ENCODE measurements at places on chromosomes 6 and 20.

- no peak for DNase-seq
Measured at GRCh38 chr6:52141596-52141995, 44.6 kb upstream of the IL17A start.

- no peak for DNase-seq
Measured at GRCh38 chr6:167501831-167502385, 177.0 kb downstream of the TTLL2 start.

DNA sequence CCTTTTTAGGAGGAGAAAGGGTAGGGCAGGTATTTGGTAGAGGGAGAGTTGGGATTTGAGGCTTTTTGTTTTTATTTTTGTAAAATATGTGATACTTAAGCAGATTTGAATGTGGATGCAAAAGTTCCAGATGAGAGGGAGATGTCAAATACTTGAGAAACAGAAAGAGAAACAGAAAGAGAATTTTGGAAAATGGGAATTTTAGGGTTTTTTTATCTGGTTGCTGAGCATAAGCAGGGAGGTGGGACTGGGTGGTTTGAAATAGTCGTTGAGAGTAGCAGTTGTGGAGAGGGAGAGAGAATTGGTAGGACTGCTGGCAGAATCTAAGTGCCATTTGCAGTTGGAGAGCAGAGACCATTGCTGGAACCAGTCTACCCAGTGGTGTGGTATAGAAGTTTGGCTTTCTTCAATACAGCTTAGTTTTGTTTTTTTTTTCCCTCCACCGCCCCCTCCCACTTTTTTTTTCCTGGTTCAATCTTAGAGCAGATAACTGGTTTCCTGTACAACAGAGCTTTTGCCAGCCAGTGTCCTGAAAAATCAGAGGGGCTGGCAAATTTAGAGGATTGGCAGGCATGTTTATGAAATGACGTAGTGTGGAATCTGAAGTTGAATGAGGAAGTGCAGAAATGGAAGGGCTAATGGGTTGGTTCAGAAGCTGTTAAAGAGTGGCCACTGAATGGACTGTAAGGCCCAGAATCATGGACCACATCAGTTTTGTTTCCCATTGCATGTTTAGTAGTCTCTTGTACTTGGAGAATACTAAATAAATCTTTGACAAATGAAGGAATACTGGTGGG lies 68.7 kb downstream of the ATRN start:
- DNase-seq = no peak

DNA sequence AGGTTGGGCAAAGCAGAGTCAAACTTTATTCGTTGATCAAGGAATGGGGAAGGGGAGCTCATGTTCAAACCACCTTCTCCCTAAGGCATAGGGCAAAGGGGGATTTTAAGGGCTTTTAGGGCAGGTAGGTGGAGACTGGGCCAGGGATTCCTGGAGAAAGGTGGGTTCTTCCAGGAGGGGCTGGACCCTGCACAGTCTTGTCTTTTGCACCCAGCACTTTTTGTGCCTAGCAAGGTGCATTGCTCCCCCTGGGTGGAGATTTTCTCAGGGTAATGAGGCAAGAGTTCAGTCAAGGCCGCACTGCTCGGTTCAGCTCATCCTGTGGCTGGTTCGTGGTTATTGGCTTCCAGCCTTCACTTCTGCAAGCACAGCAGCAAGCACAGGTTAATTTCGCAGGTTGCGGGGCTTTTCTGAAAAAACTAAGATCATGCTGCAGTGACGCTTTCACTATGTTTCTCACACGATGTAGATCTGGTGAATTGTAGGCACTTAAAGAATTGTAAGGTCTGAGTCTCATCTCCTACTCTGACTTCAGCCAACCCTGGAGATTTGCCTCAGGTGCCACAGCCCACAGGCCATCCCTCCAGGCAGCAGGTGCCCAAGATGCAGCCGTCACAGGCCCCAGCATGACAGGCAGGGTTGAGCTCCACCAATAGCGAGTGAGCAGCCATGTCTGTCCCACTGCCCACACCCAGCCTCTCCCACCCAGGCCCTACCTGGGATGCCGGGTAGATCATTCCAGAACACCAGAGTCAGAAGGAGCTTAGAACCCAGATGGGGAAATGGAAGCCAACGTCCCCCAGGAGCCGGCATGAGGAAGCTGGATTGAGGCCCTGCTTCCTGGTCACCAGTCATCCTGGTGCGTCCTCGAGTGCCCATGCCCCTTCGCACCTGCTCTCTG lies 37.1 kb downstream of the SUN5 start:
- peak; percentile 91 for DNase-seq

GRCh38 chr6:1596088-1596852 lies 13.4 kb upstream of the FOXC1 start:
- DNase-seq = peak; percentile 67

- no peak for DNase-seq
Measured at GRCh38 chr20:63542696-63543095, 4.9 kb downstream of the SRMS start.

DNA sequence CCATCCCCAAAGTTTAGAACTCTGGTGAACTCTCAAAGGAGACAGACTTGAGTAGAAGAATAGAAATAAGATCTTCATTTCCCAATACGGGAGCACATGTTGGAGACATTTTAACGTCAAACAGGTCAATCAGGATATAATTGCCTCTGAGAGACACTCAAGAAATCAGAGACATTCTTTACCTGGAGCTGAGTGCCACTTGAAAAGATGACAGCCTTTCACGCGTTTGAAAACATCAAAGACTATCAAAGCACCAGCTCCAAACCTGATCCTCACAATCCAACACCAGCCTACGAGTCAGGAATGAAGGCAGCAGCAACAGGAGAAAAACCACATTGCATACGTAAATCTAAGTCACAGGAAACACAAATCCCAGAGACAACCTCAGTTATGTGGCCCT lies 571.5 kb upstream of the CDH4 start:
- DNase-seq = no peak

DNA sequence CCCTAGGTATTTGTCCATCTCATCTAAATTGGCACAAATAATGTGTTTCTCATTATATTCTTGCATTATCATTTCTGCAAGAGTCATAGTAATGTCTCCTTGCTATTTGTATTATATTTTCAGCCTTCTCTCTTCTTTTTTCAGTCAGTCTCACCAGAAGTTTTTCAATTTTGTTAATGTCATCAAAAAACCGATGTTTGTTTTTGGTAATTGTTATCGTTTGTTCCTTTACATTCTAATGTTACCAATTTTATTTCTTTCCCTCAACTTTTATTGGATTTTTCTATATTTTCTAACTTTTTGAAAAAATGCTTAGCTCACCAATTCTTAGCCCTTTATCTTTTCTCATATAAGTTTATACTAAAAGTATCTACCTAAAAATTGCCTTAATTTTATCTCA lies 82.2 kb upstream of the NRSN1 start:
- no peak for DNase-seq
